Activated T-cell treated with anti-CD3 and anti-CD28 coated beads, Interleukin-2, amount 50 U/mL, for 4 hours (primary cell): ENCODE measurements at places on chromosomes 7 and 10.

DNA sequence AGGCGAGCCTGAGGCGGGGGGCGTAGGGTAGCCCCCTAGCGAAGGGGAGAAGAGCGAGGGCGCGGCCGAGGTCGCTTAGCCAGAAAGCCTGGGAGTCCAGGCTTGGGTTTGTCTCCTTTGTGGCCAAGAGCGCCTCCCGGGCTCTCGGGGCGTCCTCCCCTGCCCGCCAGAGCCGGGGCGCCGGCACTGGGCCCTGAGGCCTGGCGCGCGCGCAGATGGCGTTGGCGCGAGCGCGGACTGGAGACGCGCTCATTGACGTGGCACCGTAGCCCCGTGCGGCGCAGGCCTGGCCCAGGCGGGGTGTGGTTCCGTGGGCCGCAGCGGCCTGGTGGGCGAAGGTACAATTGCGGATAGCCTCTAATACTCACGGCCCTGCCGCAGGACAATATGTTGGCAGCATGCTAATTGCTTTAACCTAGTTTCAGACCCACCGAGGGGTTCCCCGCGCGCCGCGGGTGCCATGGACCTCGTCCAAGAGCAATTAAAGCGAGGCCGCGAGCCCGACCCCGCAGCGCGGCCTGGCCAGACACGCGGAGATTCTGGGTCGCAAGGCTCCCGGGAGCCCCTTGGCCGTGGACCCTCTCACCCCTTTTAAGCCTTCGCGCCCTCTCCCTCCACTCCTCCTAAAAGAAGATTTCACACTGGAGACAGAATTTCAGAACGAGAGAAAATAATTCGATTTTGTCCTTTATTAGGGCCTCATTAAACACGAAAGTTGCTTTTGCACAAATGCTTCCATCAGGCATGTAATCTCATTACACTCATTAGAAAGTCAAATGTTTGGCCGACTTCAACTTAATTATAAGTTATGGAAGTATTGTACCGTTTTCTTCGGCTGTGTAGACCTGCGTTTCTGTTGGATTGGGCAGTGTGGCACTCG lies 3.1 kb downstream of the PTF1A start:
- DNase-seq: no peak

- DNase-seq: no peak
Measured at GRCh38 chr7:5867060-5867459, 13.5 kb upstream of the OCM start.

- no peak for DNase-seq
Measured at GRCh38 chr7:6242561-6242960, 29.9 kb downstream of the CYTH3 start.

GRCh38 chr7:79359827-79360226 lies 93.6 kb downstream of the MAGI2 start:
- DNase-seq: no peak

GRCh38 chr7:90736968-90737939 lies 141.1 kb downstream of the CDK14 start:
- DNase-seq: no peak

DNA sequence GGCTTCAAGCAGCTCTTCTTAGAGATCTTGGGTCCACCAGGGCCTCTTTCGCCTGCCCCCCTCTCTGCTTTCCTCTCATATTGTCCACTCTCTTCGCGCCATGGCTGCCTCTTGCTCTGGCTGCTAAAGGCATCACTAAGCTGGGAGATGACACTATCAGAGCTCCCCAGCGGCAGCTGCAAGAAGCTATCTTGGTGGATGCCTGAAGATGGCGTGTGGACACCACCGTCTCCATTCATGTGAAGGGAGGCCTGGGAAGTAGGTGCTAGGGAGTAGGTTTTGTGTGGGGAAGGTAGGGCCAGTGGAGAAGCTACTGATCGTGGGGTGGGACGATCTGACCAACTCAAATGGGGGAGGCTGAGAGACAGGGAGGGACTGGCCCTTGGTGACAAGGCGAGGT lies 45.9 kb upstream of the PDLIM1 start:
- DNase-seq: no peak

- DNase-seq: no peak
Measured at GRCh38 chr10:21304198-21304597, 221.3 kb downstream of the SKIDA1 start.

GRCh38 chr7:146772601-146773000 lies 656.0 kb downstream of the CNTNAP2 start:
- DNase-seq: no peak

GRCh38 chr10:4807761-4808507 lies 18.1 kb upstream of the AKR1E2 start:
- no peak for DNase-seq
